GM06990 (cell line): ENCODE measurements at places on chromosomes 12 and 14.

DNA sequence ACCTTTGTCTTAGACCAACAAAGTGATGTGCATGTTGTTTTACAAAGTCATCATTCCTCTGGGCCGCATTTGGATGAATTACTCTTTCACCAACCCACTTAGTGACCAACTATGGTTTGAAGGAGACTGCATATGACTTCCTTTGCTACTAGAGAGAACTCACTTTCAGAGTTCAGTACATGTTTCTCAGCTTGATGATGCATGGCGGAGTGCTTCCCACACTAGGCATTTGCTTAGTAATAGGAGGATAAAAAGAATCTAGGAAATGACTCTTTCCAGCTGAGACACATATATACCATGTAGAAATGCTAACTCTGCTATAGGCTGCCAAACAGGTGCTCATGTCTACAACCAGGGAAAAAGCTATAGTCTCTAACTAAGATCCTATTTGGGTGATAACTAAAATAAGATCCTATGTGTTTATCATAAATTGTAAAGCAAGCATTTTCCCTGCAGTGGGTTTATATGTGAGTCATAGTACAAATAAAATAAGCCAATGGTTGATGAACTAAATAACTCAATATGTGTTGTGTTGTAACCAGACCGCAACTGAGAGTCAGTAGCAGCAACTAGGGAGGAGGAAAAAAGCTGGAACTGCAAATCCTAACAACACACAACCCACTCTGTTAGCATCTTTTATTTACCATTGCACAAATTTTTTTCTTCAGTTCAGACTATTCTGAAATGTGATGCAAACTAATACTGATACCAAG is 87.2 kb downstream of the TSPAN8 start:
- no peak for DNase-seq

DNA sequence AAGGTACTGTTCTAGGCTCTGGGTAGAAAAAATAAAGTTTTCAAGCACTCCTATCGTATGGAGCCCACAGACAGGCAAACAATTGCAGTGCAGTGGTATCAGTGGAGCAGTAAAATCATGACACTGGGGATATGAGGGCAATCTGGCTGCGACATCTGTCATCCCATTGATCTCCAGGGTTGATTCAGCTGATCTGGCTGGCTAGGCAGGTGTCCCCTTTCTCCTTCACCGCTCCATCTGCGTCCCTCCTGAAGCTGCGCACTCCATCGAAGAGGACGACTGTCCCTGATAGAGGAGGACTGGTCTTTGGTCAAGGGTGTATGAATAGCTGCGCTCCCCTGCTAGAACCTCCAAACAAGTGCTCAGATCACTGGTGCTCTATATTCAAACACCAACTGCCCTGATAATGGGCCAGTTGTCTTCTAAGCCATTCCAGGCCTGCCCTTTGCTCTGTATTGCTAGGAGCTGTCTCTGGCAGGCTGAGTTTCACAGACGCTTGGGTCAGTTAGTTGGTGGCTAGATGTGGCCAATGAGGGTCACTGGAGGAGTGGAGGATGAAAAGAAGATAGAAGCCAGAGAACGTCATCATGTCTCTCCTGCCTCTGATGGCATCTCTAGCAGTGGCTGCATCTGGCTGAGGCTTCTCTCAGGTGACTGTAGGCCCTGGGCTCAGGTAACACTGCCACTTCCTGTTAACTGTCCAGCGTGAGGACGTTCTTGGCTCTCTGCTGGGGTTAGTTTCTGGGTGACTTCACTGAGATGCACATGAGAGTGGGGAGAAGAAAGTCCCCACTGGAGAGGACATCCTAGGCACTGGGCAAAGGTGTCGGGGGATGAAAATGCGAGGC is 205.0 kb upstream of the FOXN3 start:
- no peak for DNase-seq

- DNase-seq: no peak
Observed at GRCh38 chr14:83712418-83713129, 1817.4 kb upstream of the FLRT2 start.

GRCh38 chr14:91342206-91342760 is 75.3 kb downstream of the CCDC88C start:
- no peak for DNase-seq

GRCh38 chr12:123149501-123150274 is 1.2 kb downstream of the PITPNM2 start:
- no peak for DNase-seq

- DNase-seq: no peak
Observed at GRCh38 chr12:112905451-112906089, 1.2 kb upstream of the OAS1 start.

- no peak for DNase-seq
Observed at GRCh38 chr12:15831315-15831978, 42.3 kb upstream of the EPS8 start.
